A549 treated with GW870086 at 1 μM for 4 hours (cell line): ENCODE measurements at places on chromosomes 4 and X. TPM values are rescaled to one million over a fixed set of nuclear protein-coding genes. Genes with fewer than 3 reads are reported as not detected.

CFI gene
- total RNA-seq = 0.43 to 0.82 TPM (median 0.56 TPM) in 5 replicates

DAPP1 gene
- total RNA-seq = not detected in 5 replicates

MND1 gene
- 12.7 to 16.5 TPM (median 13.3 TPM) in 5 replicates for total RNA-seq

CENPE gene
- total RNA-seq = 4.6 to 8.9 TPM (median 6.9 TPM) in 5 replicates

KCNE5 gene
- total RNA-seq = 0.09 to 0.22 TPM (median 0.11 TPM) in 3 of 5 replicates, not detected in the others

AFM gene
- total RNA-seq = not detected in 5 replicates

PRIMPOL gene
- total RNA-seq = 5.7 to 8.1 TPM (median 6.9 TPM) in 5 replicates

PLA2G12A gene
- 6.8 to 15.5 TPM (median 9.9 TPM) in 5 replicates for total RNA-seq

MAP7D3 gene
- 10.1 to 16.0 TPM (median 13.0 TPM) in 5 replicates for total RNA-seq

SERTM2 gene
- not detected in 5 replicates for total RNA-seq
